ENCODE measurements at places on chromosomes 7 and 10.

DNA sequence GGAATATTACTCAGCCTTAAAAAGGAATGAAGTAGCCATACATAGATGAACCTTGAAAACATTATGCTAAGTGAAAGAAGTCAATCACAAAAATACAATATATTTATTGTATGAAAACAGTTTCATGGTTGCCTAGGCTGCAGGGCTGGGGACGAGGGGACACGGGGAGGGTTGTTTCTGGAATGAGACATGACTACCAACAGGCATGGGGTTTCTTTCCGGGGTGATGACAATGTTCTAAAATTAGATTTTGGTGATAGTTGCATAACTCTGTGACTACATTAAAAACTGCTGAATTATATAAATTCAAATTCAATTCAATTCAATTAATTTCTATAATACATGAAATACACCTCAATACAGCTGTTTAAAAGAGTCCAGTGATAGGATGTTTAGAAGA is 88.0 kb downstream of the ARHGAP22 start:
- DNase-seq: no peak

DNA sequence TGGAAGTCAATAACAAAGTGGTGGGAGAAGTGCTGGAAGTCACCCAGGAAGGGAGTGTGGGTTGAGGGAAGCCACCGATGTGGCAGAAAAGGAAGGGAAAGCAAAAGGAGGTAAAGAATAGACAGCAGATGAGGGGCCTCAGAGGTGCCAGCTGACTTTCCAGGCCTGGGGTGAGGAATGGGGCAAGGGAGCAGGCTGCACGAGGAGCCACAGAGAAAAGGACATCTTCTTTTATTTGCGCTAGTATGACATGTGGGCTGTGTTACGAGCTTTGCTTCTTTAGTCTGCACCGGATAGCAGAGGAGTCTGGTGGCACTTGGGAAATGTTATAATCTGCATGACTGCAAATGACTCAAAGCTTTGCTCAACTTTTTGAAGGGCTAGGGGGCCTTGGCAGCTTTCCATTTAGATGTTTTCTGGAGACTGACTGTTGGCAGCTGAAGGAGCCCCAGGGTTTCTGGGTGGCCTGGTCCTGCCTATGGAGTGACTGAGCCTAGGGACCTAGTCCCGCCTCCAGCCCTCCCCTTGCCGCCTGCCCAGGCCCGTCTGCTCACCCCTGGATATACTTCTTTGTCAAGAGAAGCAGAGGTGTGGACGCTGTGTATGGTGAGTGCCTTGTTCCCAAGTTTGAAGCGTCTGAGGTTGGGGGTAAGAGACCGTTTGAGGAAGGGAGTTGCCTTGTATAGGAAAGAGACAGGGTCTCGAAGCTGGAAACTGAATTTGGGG is 5.1 kb downstream of the PRXL2A start:
- peak; percentile 56 for DNase-seq

DNA sequence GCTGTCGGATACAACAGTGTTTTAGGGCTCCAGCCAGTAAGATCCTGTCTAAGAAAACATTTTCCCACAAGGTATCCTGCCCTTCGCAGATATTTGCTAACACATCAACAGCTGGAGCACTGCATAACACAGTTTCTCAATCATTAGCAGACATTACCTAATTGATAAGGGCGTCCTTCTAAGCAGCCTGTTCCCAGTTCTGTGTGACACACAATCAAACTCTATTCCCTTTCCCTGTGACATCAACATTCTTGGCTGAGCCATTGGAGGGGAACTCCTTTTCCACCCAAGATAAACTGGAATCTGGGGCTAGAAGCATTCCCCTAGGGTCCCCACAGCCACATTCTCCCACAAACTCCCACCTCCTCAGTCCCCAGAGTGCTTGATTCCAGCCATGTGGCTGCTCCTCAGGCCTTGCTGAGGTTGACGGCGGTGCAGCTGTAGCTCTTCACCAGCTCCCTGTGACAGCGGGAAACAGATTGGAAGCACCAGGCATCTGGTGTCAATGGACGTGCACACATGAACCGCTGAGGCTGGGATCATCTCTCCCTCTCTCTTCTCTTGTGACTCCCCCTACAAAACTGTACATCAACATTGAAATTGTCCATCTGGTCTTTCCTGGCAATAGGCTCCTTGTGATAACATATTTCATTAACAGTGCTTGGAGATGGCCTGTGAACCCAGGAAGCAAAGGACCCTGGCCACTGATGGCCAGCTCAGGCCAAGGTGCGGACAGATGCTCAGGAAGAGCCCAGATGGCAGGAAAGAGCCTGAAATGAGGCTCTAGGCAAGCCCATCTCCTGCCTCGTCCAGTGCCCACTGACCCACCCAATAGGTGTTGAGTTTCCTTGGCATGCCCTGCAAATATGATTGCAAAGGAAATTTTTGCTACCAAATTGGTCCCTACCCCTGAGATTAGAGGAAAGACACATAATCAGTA is 131.1 kb upstream of the TBX20 start:
- no peak for DNase-seq

GRCh38 chr10:71582506-71583475 is 136.8 kb downstream of the C10orf105 start:
- no peak for DNase-seq

DNA sequence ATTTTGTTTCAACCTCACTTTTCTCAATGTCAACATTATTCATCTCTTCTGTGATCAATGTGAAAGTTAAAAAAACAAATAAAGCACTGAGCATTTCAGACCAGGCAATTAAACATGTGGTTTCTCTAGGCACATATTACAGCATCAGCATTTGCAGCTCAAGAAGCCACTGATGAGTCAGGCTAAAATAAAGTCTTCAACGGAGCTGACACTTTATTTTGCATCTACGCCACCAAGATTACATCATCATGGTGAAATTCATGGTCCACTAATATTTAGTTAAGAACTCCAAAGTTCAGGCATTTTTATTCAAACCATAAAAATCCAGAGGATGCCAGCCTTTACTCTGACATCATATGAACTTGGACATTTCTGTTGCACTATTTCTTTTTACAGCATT is 33.0 kb downstream of the MAGI2 start:
- DNase-seq: no peak

- no peak for DNase-seq
Measured at GRCh38 chr10:101260764-101261481, 31.7 kb upstream of the LBX1 start.

Measured in muscle of leg (tissue), 16 donors.